ENCODE measurements at places on chromosomes 5 and 9. TPM values are rescaled to one million over a fixed set of nuclear protein-coding genes. Genes with fewer than 3 reads are reported as not detected.

The ADAMTSL2 gene
- total RNA-seq: 0.07 TPM

The GAS1 gene
- total RNA-seq: 0.26 TPM

The NR2F1-AS1 gene
- not detected for total RNA-seq

The SMC2 gene
- total RNA-seq: 61.0 TPM

The CCIN gene
- total RNA-seq: not detected

The MUSK gene
- not detected for total RNA-seq

The ALDH1A1 gene
- not detected for total RNA-seq

The GARNL3 gene
- 3.5 TPM for total RNA-seq

The IFNK gene
- total RNA-seq: not detected

The KCNIP1 gene
- not detected for total RNA-seq
